ENCODE measurements at places on chromosomes 1 and 21.

- no peak for DNase-seq
Measured at GRCh38 chr1:38094711-38095290, 48.2 kb upstream of the POU3F1 start.

DNA sequence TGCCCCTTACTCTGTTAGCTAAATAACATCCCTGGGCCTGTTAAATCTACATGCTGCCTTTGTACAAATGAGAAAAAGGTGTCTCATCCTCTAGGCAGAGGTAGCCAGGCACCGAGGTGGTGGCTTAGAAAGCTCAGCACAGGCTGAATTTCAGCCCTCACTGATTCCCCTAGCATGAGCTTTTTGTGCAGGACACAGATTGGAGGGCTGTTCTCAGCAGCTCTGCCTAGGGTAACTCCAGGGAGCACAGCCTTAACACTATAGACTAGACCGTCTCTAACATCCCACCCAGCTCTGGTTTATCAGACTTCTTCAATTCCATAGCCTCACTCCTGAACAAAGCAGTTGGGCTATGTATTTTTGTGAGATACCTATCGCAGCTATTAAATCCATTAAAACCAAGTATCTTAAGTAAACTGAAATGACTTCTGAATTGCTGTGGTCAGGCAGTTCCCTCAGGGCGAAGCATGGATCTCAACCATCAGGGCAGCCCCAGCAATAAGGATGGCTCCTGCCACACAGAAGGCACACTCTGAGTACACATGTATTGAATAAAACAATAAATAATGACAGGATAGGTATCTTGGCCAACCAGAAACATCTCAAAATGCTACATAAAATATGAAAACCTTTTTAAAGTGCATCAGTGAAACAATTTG, 14.8 kb downstream of the S100A6 start:
- DNase-seq: no peak

- DNase-seq: no peak
Measured at GRCh38 chr1:52814465-52814864, 28.1 kb upstream of the ZYG11A start.

DNA sequence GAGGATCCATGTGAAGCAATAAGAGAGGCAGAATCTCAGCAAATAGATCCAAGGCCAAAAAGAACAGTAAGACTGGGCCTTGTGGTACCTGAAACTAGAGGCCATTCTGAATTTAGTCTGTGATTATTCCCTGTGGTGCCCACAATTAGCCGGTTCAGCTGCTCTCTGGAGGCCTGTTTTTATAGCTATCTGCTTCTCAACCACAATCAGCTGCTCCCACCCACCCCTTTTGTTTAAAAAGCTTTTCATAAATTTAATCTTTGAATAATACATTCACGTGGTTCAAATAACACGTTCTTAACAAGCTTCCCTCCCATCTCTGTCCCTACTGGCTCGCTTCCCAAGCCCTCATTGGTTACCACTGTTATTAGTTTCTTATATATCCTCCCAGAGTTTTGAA, 18.0 kb downstream of the UBE2T start:
- DNase-seq: no peak

DNA sequence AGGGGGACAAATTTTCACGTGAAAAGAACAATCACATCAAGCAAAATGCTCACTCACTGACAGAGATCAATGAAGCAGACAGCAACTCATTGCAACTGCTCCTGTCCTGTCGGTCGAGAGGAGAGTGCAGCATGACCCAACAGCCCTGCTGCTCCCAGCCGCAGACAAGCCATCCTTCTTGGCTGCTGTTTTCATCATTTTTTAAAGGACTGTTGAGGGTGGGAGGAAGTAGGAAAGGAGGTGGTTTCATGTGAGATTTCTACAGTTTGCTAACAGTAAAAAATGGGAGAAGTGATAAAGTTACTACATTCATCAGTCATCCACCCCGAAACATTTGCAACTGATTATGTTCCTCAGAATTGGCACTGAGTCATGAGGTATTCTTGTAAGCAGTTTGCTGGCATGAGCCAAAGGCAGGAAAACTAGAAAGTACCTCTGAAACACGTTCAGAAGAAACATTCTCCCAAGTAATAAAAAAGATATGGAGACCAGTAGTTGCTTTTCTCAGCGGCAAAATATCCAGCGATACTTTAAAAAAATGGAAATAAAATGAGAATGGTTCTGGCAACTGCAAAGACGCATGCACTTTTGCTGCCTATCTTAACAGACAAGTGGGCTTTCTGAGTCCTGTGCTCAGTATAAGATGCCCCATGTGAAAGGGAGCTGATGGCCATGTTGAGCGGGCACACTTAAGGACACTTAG, 72.0 kb upstream of the CLDN14 start:
- DNase-seq: no peak

GRCh38 chr1:193185211-193185610, 1.2 kb downstream of the B3GALT2 start:
- DNase-seq: no peak

GRCh38 chr1:55536545-55536865, 321.3 kb upstream of the USP24 start:
- DNase-seq: no peak

GRCh38 chr1:87140831-87141540, 187.7 kb upstream of the LMO4 start:
- no peak for DNase-seq

- DNase-seq: no peak
Measured at GRCh38 chr1:163395790-163396189, 74.0 kb downstream of the NUF2 start.

GRCh38 chr1:51622455-51622913, 5.6 kb downstream of the OSBPL9 start:
- DNase-seq: peak; percentile 80

DNA sequence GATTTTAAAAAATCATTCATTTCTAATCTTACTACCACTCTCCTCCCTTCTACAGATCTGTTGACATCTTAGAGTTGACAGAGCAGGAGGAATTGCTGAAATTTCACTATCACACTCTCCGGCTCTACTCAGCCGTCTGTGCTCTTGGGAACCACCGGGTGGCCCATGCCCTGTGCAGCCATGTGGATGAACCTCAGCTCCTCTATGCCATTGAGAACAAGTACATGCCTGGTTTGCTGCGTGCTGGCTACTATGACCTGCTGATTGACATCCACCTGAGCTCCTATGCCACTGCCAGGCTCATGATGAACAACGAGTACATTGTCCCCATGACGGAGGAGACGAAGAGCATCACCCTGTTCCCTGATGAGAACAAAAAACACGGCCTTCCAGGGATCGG, 276.7 kb downstream of the ZP4 start:
- DNase-seq: no peak

DNA sequence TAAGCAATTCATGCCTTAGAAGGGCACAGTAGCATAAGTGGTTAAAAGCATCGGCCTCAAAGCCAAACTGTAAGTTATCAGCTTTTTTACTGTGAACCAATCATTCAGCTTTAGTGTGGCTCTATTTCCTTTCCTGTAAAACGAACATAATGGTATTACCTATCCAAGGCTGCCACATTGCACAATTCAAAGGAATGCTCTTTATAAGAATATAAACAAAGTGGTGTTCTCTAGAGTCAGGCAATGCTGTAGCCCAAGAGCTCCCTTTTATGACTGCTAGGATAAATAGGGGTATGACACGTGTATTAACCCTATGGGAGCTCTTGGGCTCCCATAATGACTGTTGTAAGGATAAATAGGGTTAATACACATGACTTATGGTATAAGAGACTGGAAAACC, 25.4 kb downstream of the INTS7 start:
- DNase-seq: no peak

DNA sequence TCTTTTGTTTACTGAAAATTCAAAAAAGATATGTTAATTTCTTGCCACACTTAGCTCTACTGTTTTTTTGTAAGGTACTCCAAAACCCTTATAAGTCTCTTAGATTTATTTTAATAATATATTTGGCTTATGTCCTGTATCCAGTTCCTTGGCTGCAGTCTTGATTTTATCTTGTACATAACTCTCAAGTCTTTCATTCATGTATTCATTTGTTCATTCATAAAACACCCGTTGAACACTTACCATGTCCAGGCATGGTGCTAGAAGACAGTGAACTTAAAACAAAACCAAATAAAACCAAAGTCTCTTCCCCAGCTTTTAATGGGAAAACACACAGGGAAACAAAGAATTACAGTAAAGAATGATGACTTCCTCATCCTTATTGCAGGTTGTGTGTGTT, 215.8 kb downstream of the FGGY start:
- DNase-seq: no peak

GRCh38 chr1:43129426-43129825, 42.7 kb downstream of the EBNA1BP2 start:
- DNase-seq: no peak

DNA sequence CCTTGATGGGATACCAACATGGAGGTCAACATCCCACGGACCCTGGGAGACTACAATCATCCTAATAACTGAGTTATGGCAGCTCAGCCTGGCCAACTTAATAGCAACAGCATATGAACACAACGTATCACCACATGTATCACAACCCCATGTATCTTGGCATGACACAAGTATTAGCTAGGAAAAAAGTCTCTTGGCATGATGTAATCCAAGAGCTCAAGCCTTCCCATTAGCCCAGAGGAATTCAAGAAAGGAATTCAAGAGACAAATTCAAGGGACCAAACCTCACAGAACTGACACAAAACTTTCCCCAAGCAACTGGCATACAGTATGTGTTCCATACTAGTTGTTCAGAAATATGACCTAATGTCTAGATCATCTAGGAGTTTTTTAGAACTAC, 100.9 kb upstream of the HMGB4 start:
- DNase-seq: no peak

GRCh38 chr1:115134850-115135480, 45.7 kb upstream of the TSPAN2 start:
- DNase-seq: no peak

DNA sequence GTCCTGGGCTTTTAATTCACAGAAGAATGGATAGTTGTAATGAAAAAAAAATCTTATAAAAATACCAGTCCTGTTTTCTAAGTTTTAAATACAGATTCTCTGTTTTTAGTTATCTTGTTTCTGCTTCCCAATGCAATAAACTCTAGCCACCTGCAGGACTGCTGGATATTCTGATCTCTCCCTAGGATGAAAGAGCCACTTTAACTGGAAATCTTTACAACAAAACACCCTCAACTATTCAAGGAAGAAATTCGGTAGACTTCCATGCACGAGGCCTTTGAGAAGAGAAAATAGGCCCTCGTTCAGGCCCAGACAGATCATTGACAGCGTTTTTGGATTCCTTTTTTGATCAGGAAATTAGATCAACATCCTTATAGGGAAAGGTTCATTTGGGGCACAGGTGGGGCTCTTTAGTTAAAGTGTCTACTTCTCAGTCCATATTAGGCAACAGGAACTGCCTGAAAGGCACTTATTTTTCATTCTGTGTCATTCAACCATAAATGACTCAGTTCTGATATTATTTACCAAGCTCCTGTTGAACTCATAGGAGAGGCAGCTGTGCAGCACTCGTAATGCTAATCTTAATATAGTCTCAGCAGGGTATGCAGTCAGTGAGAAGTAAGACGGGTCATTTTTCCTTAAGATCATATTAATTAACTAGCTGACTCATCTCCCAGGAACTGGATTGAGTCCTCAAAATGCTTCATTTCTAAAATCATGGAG, 71.1 kb upstream of the ERRFI1 start:
- DNase-seq: peak; percentile 76

DNA sequence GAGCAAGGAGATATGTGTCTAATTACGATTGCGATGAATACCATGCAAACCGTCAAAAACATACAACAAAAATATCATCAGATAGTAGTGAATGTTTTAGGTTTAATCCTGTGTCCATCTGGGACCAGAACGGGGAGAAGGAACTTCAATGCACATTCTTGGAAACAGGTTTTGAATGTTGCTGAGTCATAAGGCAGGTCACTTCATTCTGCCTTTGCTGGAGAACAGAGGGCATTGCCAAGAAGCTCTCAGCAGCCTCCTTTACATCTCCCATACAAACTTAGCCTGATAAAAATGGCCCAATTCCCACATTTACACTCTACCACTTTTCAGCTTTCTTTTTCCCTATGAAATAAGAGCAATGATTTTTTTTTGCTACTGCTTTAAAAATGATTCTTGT, 78.0 kb upstream of the KCNJ6 start:
- DNase-seq: no peak

Data from DMS153 (cell line).